ENCODE measurements at places on chromosomes 12 and 14.

DNA sequence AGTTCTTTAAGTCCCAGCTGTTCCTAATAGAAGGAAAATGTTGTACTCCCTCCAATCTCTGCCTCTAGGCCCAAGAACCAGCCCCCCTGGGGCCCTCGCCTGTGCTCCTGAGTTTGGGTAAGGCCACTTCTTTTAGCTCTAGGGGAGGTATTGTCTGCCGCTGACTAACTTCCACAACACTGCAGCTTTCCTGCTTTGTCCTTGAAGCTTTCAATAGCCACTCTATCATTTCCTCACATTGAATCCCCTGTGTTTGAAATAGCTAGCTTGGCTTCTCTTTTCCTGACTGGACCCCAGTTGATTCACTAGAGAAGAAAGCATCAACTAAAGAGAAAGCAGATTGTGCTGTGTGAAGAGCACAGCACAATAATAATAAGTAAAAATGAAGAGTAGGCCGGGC is 28.8 kb downstream of the KRT80 start:
- no peak for DNase-seq

GRCh38 chr14:37663498-37663897 is 68.1 kb downstream of the TTC6 start:
- DNase-seq: no peak

DNA sequence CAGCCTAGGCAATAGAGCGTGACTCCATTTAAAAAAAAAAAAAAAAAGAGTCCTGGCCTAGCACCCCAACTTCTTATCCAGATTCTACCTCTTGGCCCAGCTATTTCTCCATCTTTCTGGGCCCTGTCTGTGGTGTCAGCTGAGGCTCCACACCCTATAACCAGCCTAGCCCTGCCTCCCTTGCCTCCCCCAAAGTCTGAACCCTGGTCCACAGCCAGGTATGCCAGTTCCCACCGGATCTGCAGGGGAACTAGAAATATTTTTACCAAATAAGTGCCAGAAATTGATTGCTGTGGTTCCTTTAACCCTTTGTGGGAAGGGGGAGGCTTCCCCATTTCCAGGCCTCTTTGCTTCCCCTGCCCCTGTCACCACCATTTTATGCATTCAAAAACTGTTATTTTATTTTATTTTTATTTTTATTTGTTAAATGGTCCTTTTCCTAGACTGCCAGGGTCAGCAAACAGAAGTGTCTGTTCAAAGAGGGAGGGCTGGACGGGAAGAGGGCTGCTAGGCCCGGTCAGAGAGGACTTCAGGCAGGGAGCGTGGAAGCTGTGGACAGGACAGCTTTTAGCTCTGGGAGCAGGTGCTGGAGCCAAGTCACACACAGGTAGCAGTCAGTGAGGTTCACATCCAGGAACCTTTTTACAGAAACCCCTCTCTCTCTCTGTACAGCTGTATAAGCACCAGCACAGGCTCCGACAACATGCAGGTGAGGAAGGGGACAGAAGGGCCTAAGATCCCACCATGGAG is 23.2 kb downstream of the TTC9 start:
- DNase-seq: no peak

GRCh38 chr14:62428429-62429203 is 616.6 kb downstream of the KCNH5 start:
- DNase-seq: no peak

DNA sequence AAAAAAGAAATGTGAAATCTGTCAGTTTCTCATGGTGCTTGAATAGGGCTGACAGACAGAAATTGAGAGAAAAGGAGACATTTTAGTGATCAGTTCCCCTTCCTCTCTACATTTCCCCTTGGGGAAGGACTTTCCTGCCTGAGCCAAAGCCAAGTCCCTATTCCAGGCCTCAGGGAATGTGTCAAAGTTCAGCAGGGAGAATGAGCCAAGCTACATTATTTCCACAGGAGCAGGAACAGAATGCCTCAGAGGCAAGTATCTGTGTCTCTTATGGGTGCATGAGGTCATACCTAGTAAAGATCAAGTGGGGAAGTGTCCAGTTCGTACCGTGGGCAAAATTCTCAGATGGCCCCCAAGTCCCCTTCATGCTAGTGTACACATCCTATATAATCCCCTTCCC is 68.6 kb downstream of the IQSEC3 start:
- DNase-seq: no peak

DNA sequence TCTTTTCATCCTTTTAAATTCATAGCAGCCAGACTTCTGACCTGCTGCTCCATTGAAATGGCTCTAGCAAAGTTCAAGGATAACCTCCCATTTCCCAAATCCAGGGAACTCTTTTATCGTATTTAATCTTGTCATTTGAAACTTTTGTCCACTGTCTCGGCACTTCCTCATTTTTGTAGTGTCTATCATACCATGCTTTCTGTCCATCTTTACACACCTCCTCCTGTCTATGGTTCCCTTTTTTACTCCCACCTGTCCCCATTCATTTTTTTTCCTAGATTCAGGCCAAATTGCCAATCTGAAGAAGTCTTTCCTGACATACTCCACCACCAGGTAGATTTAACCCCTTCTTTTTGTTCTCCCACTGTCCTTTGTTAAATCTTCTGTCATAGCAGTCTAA is 31.0 kb downstream of the NFYB start:
- no peak for DNase-seq

GRCh38 chr14:89849931-89850330 is 104.6 kb downstream of the EFCAB11 start:
- DNase-seq: no peak

DNA sequence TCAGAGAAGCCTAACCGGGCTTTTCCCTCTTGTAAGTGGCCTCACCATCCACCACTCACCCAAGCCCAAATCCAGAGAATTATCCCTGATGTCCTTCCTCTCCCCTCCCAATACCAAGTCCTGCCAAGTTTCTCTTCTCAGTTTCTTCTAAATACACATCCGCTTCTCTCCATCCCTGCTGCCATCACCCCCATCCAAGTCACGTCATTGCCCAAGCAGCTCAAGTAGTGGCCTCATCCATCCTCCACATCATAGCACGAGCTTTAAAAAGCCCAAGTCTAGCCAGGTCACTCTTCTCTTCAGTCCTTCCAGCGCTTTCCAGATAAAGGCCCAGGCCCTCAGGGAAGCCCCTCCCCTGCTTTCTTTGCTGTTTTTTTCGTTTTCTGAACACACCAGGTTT is 25.4 kb downstream of the IL31 start:
- DNase-seq: no peak

DNA sequence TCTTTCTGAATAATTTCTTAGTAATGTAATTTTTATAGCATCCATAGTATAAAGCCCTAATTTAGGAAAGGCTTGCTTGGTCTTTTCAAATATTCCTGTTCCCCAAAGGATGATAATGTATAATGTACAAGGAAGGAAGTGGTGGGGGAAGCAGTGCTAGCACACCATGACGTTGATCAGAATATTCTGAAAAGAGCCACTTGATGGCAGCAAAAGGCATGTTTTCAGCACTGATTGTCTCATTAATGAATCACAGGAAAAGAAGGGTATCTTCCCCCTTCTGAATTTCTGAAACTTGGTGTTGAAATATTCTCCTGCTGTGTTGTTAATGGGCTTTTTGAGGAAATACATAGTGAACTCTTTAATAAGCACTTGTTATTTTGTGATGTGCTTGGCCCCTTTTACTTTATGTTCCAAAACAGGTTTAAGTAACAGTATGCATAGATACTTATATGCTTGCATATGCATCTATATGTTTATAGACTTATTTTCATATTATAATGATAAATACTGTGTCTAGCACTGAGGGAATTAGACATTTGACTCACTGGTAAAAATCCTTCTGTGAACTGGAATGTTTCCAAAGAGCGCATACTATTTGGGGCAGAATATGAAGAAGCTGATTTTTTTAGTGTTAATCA is 122.0 kb downstream of the TMEM117 start:
- DNase-seq: no peak

- no peak for DNase-seq
Measured at GRCh38 chr14:81341370-81341769, 58.8 kb downstream of the STON2 start.
